ENCODE measurements at places on chromosomes 12 and 14.

DNA sequence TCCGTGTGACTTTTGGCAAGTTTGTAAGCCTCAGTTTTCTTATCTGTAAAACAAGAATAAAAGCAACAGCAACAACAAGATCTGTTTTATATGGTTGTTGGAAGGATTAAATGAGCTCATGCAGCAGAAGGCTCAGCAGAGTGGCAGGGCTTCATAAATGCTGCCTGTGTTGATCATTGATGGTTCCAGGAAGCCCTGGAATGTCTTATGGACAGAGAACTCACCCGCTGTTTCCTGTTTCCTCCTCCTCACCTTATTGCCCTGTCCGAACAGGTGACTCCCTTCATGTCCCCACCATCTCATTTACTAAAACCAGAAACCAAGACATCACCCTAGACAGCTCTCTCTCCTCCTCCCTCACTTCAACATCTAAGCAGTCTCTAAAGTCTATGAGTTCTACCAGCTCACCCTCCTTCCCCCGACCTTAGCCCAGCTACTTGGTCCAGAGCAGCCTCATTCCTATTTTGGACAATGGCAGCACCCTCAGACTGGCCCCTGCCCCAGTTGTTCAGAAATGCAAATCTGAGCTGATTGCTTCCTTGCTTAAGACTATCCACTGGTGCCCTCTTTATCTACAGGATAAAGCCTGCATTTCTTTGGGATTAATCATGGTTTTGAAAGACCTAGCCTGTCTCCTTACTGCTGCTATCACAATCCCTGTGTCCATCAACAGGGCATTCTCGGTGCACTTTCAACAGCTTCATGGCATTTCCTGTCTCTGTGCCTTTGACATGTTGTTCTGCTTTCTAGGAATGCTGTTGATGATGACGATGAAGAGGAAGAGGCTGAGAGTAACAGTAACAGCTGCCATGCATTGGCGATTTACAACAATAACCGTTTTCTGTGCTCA is 21.4 kb upstream of the GSG1 start:
- peak; percentile 27 for DNase-seq

DNA sequence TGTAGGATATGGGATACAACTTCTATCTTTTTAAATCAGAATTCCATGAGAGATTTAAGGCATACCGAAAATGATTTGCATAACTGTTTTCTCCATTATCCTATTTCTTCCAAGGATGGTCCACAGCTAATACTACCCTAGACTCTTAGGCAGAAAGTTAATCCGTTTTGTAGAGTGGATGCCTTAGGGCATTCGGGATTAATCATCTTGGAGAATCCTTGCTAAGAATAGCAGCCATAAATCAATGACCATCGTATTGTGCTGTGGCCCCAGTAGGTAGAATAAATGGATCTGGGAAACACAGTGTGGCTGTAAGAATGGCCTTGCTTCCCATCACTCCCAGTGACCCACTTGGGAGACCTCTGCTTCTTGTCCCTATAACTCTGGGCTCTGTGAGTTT is 99.6 kb downstream of the SSPN start:
- no peak for DNase-seq

- no peak for DNase-seq
Observed at GRCh38 chr12:111450676-111451075, 45.0 kb downstream of the SH2B3 start.

DNA sequence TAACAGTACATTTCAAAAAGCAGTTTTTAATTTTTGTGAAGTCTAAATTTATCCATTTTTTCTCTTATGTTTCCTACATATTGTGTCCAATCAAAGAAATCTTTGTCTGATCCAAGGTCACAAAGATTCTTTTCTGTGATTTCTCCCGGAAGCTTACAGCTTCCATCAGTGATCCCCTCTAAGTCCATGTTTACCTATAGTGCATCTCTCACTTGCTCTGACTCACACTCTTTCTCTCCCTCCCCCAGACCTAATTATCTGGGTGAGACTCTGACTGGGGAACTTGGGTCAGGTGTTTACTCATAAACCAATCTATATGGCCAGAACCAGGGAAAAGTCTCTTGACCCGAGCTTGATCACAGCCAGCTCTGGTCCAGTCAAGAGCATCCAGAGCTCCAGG is 224.4 kb downstream of the SPTSSA start:
- no peak for DNase-seq

GRCh38 chr12:39628836-39629235 is 9.2 kb upstream of the ABCD2 start:
- no peak for DNase-seq
